Stimulated activated CD8-positive, alpha-beta memory T cell treated with anti-CD3 and anti-CD28 coated beads, Interleukin-12 subunit alpha, Interleukin-12 subunit beta, amount 100 ng/mL, for 4 hours (primary cell): ENCODE measurements at places on chromosomes 1 and 21.
A peak's percentile ranks its signal among the peaks of the same experiment; 100 is the strongest.

GRCh38 chr1:15684042-15684461, at the start of gene PLEKHM2:
PLEKHM2 (plus strand) TSS chr1:15684320; CDS start chr1:15684559, 239 bp downstream.
- peak; percentile 25 for DNase-seq

GRCh38 chr1:68191717-68192116, 40.6 kb downstream of the WLS start:
- DNase-seq = no peak

- no peak for DNase-seq
Measured at GRCh38 chr1:24364975-24365678, 46.0 kb downstream of the GRHL3 start.

GRCh38 chr1:159342761-159343425, 40.8 kb downstream of the FCER1A start:
- no peak for DNase-seq

DNA sequence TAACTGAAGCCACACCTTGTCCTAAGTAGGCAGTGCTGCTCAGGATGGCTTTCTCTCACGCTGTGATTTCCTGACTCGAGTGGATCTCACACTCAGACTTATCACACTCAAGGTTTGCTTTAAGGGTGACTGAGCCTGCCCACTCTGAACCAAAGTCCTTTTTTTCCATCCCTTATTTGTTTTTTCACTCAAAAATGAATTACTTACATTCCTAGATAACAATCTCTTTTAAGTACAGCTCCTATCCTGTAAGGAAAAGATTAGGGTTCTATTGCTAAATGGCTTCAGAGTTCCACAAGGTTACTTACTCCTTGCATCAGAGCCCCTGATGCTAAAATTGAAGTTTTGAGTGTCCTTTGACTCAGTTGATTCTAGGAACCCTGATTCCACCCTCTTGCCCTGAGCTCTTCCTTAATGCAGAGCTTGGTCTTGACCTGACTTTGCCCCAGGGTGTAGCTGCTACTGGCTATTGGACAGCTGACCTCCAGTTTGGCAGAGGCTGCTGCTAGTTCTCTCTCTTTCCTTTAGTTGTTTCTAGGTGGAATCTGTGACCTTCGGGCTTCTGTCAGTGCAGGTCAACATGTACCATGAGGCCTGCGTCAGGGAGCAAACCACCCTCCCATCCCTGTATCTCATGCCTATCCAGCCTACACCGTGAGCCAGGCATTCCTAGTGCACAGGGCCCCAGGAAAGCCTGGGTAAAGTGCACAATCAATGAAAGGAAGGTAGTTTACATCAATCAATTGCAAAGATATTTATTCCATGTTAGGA, 80.1 kb upstream of the CD55 start:
- DNase-seq = no peak

- no peak for DNase-seq
Measured at GRCh38 chr1:203592156-203592555, 34.5 kb upstream of the ATP2B4 start.

DNA sequence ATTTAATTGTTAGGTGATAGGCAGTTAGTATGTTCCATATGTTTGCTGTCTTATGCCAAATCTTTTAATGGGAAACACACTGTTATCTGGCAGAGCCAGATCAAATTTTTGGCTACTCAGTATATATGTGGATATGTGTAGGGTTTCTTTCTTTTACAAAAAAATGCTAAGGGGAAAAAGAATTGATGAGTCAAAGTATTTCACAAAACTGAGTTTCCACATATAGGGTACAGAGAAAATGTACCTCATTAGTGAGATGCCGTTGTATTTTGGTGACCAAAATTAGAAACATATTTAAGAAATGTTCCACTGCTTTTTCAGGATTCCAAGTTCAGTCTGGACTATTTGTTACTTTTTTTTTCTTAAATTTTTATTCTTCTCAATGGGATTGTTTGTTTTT, 201.2 kb upstream of the PTGFR start:
- DNase-seq = no peak

- no peak for DNase-seq
Measured at GRCh38 chr1:186708694-186709097, 28.5 kb upstream of the PTGS2 start.

DNA sequence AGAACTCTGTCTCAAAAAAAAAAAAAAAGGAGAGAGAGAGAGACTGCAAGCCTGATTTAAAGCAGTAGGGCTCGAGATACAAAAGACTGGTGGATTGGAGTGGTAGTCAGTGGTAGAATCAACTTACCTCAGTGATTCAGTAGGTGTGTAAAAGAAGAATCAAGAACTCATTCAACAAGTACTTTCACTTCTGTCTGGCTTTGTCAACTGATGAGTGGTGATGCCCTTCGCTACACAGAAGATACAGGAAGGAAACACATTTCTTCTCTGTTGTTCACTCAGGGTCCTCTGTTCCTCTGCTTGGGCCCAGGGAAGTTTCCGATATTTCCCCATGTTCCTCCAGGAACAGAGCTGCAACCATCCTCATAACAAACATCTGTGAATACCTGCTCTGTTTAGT, 68.6 kb upstream of the COG2 start:
- no peak for DNase-seq

GRCh38 chr1:56921479-56921878, 44.3 kb downstream of the C8B start:
- no peak for DNase-seq

DNA sequence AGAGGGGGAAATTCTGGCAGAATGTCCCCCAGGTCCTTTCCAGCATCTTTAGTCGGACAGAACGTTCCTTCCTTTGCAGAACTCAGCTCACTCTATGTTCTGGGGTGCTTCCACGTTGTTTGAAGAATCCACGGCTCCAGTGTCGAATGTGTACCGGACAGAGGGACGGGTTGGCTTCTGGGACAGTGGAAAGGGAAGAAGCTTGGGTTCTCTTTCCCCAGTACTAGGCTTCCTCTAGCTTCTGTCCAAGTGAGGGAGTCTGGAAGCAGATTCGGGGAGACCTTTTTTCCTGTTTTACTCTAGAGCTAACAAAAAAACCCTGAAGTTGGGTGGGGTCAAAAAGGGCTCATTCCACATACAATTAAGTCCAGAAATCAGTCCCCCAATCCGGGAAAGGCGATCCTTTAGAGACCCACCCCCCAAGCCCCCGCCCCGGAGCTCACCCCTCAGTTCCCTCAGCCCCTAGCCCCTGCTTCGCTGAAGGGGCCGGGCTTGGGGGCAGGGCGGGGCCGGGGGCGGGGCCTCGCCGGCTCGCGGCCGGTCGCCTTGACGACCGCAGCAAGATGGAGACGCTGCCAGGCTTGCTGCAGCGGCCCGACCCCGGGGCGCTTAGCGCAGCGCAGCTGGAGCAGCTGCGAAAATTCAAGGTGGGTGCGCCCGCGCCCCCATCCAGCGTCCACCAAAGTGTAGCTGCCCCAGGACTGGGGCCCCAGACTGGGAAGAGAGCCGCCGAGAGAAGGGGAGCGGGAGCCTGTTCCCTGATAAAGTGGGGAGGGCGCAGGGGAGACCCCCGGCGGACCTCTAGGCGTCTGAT, at the start of gene RIIAD1:
Gene RIIAD1 (plus strand): TSS at position 549 of the 814 bp plus-strand sequence. CDS start 15 bp downstream, at position 564.
- DNase-seq = peak; percentile 30

DNA sequence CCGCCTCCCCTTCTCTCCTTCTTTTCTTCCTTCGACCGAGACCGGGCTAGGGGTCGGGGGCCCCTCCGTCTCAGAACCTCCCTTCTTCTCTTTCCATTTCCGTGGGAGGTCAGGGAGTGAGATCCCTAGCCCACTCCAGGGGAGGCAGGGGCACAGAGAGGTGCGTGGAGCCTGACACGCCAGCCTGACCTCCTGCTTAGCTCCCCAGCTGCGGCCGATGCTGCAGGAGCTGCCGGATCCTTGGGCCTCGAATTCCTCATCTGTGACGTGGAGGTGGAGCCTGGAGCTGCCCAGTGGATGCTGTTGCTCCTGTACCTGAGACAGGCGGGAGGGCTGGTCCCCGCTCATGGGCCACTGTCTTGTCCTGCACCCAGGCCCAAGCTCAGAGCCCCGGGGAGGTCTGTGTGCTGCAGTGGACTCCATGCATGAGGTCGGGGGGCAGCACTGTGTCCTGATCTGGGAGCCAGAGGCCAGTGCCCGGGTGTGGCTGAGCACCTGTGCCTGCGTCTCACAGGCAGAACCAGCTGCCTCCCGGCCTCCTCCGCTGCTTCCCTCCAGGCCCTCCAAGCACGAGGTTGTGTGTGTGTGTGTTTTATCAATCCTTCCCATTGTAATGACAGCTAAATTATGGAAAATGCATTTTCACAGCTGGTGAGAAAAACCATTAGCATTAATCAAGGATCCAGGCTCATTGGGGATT, 55.3 kb upstream of the TTC34 start:
- DNase-seq = no peak

DNA sequence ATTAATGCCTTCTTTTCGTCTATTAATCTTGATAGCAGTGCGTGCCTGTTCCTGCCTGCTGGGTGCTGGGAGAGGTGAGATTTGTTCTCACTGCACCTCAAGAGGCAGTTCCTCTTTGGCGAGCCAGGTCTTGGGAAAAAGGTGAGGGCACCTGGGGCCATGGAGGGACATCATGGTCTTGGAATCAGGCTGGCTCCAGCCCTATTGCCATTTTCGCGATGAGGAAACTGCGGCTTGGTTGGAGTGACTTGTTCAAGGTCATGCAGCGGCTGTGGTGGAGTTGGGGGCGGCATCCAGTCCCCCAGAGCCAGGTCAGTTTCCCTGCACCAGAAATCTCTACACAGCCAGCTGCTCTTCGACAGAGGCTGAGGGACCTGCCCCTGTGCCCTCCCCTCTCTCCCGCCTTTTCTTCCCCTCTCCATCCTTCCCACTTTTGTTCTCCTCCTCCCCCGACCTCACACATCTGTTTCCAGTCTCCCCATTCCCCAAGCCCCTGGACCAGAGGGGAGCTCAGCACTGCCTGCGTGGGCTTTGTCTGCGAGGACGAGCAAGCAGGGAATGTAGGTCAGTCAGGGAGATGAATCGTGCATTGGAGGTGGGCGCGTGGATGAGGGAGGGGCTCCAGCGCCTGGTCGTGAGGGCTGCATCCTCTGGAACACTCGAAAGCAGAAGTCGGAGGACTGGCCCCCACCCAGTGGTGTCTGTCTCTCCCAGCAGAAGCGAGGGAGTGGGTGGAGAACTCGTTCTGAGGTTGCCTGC, 135.1 kb downstream of the ACTL8 start:
- no peak for DNase-seq

DNA sequence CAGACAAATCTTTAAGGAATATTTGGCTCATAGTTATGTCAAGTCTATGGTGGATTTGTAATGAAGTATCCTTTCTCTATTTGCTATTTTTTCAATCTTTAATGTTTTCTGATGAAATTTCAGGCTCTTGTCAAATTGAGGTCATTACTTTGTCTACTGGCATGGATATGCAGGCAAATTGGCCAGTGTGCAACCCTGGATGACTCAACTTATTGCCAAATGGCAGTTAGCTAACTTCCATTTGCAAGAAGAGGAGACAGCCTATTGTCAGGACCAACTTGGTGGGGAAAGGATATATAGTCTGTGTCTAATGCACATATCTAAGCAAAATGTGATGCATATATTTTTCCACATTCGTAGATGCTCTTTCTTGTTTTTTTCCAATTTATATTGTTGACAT, 530.5 kb downstream of the PTBP2 start:
- DNase-seq = no peak

- no peak for DNase-seq
Measured at GRCh38 chr1:63717511-63718065, 56.2 kb upstream of the ROR1 start.

GRCh38 chr1:155000411-155000725, 2.2 kb upstream of the ZBTB7B start:
- DNase-seq = no peak

GRCh38 chr1:19654386-19654785, 10.3 kb downstream of the NBL1 start:
- no peak for DNase-seq

DNA sequence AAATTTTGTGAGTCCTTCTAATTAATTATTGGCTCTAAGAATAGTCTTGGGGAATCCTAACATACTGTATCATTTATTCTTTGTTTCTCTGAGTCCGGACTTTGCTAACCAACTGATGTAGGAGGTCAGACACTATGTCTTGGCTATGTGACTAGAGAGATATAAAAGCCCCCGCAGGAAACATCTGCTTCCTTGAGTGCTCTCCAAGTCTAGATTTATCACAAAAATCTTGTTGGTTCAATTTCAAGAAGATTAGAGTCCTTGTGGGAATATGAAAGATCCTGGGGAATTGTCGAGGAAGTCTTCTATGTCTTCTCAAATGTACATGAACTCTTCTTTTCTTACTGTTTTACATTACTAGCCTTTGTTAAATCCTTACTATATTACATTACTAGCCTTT, 1712.5 kb downstream of the NCAM2 start:
- no peak for DNase-seq

DNA sequence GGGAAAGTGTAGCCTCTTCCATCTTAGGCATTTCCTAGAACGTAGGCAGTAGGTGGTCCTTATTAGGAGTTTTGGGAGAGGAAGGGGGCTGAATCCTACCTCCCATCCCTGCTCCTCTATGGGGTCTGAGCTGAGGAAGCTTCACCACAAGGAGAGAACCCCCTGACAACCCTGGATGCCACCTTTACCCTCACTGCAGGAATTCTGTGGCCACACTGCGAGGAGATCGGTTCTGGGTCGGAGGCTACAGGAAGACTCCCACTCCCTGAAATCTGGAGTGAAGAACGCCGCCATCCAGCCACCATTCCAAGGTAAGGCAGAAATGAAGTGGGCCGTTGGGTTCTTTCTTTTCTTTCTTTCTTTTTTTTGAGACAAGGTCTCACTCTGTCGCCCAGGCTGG, 1.5 kb downstream of the MX1 start:
- no peak for DNase-seq

GRCh38 chr1:221961532-221962292, 219.8 kb upstream of the DUSP10 start:
- DNase-seq = peak; percentile 42

DNA sequence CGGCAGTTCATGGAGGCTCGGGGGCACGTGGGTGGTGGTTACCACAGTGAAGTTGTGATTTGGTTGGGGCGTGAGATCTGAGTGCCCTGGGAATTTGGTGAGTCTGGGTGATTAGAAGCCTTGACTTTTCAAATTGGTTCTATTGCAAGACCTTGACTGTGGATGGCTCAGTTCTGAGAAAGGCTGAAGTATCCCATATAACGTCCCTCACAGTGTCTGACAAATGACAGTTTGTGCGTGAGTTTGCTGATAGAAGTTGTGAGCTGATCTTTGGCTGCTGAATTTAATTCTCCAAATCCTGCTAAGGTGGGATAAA, 549 bp downstream of the MSH4 start:
- no peak for DNase-seq

DNA sequence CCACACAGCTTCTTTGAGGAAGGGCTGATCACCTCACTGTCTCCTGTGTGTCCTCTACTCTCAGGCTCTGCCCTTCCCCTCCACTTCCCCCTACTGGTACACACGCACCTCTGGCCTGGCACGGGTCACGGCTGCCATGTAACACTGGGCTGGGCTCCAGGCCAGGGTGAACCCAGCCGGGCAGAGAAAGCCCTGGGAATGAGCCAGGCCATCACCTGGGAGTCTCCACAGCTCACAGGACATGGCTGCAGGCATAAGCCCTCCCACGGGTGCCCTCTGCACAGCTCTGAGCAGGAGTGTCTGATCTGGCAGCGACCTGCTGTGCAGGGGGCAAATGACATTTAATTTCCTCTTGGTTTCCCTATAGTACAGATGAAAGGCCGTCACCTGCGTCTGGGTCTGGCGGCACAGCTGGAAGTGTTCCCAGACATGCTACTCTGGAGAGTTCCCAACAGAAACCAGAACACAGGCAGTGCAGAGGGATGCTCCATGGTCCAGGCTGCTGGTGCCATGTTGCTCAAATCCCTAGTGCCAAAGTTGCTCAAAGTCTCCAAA, 61.2 kb downstream of the ERI3 start:
- no peak for DNase-seq
